Right hindlimb (tissue), 1 donor: ENCODE measurements at places on chromosomes 16 and 17.

GRCh38 chr17:58541249-58541648 is 26.8 kb upstream of the MTMR4 start:
- no peak for DNase-seq

GRCh38 chr16:25013751-25014499 is 1.2 kb downstream of the ARHGAP17 start:
- DNase-seq: no peak

DNA sequence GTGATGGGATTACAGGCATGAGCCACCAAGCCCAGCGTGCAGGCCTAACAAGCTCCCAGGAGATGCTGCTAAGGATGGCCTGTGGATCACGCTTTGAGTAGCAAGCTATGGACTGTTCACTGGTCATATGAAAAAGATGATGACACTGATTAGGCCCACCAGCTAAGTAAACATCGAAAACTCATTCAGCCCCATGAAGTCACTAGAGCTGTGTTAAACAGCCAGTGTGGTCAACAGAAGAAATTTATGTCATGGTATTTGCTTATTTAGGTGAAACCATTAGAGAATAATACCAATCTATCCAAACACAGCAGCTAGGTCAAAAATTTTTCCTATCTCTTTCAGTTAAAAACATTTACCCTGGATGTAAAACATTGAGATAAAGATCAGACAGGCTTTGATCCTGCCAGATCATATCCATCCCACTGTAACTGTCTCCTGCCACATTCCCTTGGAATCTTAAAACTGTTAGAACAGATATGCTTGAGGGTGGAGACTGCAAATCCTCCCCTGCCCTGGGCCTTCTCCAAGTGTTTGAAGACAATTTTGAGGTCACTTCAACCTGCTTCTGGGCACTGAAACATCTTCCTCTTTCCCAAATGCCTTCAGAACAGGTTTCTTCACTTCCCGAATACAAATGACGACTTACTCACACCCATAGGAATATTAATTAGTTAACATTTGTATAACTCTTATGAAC is 30.9 kb downstream of the HOXB1 start:
- no peak for DNase-seq

- DNase-seq: no peak
Observed at GRCh38 chr16:66950971-66951790, 9.9 kb upstream of the CES3 start.

- no peak for DNase-seq
Observed at GRCh38 chr16:85753559-85753958, 2.7 kb upstream of the C16orf74 start.

DNA sequence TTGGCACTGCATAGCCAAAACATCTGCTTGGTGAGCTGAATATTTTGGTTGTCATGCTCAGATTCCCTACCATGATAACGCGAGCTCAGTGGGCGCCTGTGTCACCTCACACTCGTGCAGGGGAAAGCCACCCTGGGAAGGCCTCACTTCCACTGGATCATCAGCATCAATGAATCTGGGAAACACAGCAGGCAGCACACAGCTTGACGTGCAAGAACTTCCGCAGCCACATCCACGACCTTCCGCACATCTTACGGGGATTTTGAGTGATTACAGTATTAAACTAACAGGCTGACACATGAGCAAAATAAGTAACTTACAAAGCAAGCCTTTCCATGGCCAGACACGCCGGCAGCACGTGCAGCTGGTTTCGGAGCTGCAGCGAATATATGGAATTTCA is 54.7 kb upstream of the FOXF1 start:
- no peak for DNase-seq

DNA sequence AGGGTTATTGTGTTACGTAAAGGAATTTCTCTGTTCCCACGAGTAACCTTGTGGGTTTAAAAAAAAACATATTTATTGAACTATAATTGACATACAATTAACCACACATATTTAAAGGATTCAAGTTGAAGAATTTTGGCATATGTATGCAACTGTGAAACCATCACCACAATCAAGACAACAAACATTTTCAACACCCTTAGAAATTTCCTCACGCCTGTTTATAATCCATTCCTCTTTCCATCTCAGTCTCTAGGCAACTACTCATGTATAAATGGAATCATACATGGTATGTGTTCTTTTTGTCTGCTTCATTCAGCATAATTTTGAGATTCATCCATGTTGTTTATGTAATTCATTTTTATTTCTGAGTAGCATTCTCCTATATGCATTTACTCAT is 104.0 kb downstream of the MRTFB start:
- DNase-seq: no peak

DNA sequence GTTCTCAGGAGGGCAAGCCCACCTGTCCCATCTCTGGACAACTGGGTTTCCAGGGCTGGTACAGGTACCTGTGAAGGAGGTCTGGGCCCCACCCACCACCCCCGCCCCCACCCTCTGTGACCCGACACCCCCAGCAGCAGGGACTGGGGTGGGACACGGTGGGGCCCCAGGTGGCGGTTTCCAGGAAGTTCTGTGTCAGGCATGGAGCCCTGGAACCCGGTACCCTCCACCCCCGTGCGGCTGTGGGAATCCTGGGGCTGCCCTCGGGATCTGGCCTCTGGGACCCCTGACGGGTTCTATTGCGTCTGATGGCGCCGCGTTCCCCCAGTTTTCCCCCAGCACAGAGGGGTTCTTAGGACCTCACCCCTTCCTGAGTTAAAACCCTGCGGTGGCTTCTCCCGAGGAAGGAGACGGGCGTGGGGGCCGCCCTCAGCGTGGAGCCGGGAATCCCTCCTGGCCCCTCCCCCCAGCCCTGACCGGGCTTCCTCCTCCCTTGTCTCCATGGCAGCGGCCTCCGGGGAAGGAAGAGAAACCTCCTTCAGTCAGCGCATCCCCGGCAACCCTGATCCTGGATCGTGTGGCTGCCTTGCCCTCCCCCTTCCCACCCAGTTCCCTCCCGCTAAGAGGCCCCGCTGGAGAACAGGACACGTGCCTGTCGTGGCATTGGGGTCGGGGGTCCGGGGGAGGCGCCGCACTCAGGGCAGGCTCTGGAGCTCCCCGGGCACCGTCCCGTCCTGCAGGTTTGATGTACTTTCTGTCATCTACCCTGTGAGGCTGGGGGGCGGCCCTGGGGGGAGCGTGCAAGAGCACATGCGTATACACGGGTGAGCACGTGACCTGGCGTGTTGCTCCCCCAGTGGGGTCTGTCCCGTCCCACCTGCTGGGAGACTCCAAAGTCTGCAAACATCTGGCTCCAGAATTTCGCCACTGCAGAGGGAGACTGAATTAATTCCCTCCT is 30.3 kb downstream of the CACNA1H start:
- DNase-seq: peak; percentile 53

DNA sequence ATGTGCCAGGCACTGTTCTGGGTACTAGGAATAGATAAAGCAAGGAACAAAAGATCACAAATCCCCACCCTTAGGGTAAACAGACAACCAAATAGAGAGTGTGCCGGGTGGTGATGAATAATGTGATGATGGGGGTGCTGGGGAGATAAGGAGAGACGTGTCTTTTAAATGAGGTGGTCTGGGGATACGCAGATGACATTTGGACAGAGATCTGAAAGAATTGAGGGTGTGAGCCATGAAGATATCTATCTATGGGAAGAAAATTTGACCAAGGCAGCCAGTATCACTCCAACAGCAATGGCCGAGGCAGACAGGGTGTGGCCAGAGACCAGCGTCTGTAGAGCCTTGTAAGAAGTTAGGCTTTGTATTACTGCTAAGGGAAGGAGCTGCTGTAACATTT is 165.3 kb downstream of the MRTFB start:
- no peak for DNase-seq

- DNase-seq: peak; percentile 31
Observed at GRCh38 chr17:50221266-50221863, 19.9 kb upstream of the COL1A1 start.

- DNase-seq: no peak
Observed at GRCh38 chr17:27368151-27368795, 74.4 kb downstream of the WSB1 start.
